ENCODE measurements at places on chromosomes 13 and 19.

DNA sequence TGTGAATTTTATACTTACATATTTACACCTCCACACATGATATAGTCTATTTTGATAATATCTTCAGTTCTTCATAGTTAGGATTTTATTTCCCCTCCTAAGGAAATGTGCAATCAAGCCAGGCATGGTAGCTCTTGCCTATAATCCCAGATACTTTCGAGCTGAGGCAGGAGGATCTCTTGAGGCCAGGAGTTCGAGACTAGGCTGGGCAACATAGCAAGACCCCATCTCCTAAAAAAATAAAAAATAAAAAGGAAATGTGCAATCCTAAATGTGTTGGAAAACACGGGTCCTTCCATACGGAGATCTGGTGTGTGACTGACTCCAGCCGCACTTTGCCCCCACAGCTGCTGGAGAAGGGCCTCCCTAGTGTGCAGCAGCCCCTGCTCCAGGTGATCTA is 71.5 kb downstream of the ZAR1L start:
- no peak for DNase-seq

GRCh38 chr19:42203700-42204099 is 13.8 kb downstream of the DEDD2 start:
- DNase-seq = no peak

GRCh38 chr19:3046698-3047495 is 15.4 kb downstream of the TLE5 start:
- no peak for DNase-seq

DNA sequence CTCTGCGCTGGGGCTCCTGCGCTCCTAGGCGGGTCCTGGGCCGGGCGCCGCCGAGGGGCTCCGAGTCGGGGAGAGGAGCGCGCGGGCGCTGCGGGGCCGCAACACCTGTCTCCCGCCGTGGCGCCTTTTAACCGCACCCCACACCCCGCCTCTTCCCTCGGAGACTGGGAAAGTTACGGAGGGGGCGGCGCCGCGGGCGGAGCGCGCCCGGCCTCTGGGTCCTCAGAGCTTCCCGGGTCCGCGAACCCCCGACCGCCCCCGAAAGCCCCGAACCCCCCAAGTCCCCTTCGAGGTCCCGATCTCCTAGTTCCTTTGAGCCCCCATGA is at the start of gene GJB2:
Gene GJB2 (minus strand): TSS at position 103 of the 326 bp plus-strand sequence. CDS start 3,357 bp downstream, outside the sequence.
- DNase-seq = peak; percentile 29

- DNase-seq = no peak
Observed at GRCh38 chr19:4018775-4019504, 11.4 kb downstream of the PIAS4 start.

DNA sequence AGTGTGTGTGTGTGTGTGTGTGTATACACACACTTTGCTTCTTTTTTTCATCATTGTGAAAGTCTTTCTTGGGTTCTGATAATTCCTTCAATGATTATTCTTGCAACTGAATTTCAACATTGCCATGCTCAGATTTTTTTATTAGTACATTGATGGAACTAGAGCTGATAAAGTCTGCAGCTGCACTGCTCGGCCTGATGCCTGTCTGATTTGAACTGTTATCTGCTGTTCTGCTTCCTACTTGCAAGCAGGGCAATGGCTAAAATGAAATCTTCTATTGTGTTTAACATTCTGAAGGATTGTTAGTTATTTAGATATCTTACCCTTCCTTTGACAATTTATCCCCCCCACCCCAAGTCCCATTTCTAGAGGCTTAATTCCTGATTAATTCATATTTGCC is 61.3 kb downstream of the OLFM4 start:
- no peak for DNase-seq

DNA sequence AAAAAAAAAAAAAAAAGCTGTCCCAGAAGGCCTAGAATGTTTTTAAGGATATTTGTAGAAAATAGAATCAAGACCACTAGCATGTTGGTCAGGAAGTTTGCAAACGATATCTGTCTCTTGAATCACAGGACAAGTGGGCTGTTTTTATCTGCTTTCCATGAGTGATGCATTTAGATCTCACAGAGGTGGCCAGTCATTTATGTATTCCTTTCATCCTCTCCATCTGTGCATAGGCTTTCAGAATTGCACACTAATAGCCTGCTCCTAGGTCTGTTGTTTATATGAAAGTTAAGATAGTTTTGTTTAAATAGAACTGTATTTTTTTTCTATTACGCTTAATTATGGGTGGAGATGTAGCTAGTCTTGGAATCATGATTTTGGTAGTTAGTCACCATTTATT is 289.5 kb downstream of the SHISA2 start:
- DNase-seq = no peak

GRCh38 chr13:23790577-23791170 is 98.5 kb downstream of the MIPEP start:
- no peak for DNase-seq

- no peak for DNase-seq
Observed at GRCh38 chr13:26677156-26677555, 83.4 kb downstream of the GPR12 start.

- DNase-seq = no peak
Observed at GRCh38 chr19:51743405-51743804, 8.3 kb downstream of the FPR1 start.

- DNase-seq = peak; percentile 92
Observed at GRCh38 chr19:7533925-7534480, 1.5 kb upstream of the PNPLA6 start.

GRCh38 chr13:58728126-58728525 is 1096.6 kb downstream of the PCDH17 start:
- DNase-seq = no peak

Measured in MM.1S (cell line).